ENCODE measurements at places on chromosomes 1 and 21.

DNA sequence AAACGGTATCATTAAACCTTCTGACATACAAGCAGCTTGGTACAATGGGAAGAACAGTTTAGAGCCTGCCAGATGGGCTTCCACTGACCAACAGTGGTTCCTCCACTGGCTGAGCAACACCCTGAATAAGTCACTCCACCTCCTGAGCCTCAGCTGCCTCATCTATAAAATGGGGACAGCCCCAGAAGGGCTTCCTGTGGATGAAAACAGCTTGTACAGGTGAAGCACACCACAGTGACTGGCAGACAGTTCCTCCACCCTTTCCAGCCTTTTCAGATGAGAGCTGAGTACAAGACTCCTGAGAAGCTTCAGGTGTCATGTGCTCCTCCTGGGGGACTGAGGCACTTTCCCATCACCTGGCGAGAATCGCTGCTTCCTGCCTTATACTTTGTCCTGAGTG is 2.1 kb downstream of the CAPZB start:
- DNase-seq = no peak

GRCh38 chr1:173297798-173298391 is 90.8 kb upstream of the TNFSF4 start:
- DNase-seq = no peak

- DNase-seq = no peak
Observed at GRCh38 chr21:38797470-38797869, 8.3 kb upstream of the ETS2 start.

- DNase-seq = no peak
Observed at GRCh38 chr1:61170328-61171238, 88.2 kb downstream of the NFIA start.

- DNase-seq = no peak
Observed at GRCh38 chr1:34057347-34058130, 107.5 kb downstream of the CSMD2 start.

DNA sequence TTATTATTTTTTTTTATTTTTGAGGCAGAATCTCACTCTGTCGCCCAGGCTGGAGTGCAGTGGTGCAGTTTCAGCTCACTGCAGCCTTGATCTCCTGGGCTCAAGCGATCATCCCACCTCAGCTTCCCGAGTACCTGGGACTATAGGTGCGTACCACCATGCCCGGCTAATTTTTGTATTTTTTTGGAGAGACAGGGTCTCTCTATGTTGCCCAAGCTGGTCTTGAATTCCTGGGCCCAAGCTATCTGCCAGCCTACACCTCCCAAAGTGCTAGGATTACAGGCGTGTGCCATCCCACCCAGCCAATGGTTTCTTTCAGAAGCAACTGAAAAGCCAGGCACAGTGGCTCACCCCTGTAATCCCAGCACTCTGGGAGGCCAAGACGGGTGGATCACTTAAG is 2.3 kb downstream of the KRTCAP2 start:
- DNase-seq = no peak

- DNase-seq = no peak
Observed at GRCh38 chr21:30146558-30147282, 19.9 kb downstream of the CLDN17 start.

- DNase-seq = no peak
Observed at GRCh38 chr21:43639470-43640353, 19.6 kb downstream of the HSF2BP start.

GRCh38 chr1:114564141-114564540 is 17.3 kb downstream of the BCAS2 start:
- DNase-seq = no peak

DNA sequence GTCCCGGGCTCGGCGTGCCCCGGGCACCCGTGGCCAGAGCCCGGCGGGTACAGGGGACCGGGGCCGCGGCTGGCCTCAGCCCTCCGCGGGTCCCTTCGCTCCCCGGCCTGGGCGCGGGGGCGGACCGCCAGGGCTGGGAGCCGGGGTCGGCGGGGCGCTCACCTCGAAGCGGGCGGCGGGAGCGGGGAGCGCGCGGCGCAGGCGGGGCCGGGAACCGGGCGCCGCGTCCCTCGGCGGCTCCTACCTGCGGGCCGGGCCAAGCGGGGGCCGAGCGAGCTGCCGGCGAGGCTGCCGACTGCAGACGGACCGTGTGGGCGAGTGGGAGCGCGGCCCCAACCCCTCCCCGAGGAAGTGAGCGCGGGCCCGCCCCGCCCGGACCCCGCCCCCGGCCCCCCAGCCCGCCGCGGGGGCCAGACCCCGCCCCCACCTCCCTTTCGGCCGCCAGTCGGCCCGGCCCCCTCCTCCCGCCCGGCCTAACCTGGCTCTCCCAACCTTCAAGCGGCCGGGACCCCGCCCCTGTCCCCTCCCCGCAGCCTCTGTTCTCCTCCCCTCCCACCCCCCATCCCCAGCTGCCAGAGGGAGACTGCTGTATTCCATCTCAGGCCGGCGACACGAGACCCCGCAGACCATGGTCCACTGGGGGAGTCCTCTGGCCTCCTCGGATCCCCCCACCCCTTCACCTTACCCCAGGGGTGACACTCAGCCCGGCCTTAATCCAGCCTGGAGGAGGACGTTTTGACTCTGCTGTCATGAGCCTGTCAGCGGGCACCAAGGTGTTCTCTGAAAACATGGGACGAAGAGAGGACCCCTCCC is at the start of gene FHL3:
FHL3 (minus strand) TSS at position 320 of the 813 bp plus-strand sequence. CDS start 6,102 bp downstream, outside the sequence.
- DNase-seq = peak; percentile 79

Measured in GDM1 (cell line).